SK-N-MC (cell line): ENCODE measurements at places on chromosomes 1 and 21.

GRCh38 chr1:85681087-85681486 is 27.1 kb downstream of the ZNHIT6 start:
- DNase-seq: no peak

GRCh38 chr1:51344602-51345299 is 14.4 kb upstream of the TTC39A start:
- DNase-seq: no peak

GRCh38 chr1:37430103-37430985 is 44.0 kb upstream of the ZC3H12A start:
- no peak for DNase-seq

GRCh38 chr1:23591460-23592208 is 32.3 kb upstream of the ID3 start:
- no peak for DNase-seq

GRCh38 chr21:16198546-16198945 is 468.8 kb downstream of the USP25 start:
- no peak for DNase-seq

DNA sequence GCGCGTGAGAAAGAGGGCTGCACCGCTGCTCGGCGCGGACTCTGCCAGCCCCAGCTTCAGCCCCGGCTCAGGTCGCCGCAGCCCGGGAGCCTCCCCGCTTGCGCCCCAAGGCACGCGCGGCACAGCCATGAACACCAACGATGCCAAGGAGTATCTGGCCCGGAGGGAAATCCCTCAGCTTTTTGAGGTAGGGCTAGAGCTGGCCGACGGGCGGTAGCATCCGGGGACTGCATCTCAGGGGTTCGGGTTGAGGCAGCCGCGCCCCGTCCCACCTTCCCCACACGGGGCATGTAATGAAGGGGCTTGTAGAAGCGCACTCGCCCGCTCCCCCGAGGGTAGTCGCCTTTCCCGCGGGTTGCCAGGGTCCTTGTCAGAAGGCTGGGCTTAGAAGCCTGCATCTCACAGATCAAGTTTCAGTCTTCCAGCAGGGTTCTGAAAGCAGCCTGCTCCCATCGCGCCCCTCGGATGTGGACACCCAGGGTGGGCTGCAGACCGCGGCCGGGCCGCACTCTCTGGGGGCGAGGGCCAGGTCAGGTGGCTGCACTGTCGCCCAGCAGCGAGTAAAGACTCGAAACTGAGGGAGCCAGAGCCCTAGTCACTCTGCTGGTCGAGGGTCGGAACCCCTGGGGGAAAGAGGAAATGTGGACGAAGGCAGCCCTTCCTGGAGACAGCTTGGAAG is 507 bp downstream of the AK5 start:
- no peak for DNase-seq

- no peak for DNase-seq
These were observed 394.8 kb downstream of the PBX1 start for GRCh38 chr1:164953815-164954214.

DNA sequence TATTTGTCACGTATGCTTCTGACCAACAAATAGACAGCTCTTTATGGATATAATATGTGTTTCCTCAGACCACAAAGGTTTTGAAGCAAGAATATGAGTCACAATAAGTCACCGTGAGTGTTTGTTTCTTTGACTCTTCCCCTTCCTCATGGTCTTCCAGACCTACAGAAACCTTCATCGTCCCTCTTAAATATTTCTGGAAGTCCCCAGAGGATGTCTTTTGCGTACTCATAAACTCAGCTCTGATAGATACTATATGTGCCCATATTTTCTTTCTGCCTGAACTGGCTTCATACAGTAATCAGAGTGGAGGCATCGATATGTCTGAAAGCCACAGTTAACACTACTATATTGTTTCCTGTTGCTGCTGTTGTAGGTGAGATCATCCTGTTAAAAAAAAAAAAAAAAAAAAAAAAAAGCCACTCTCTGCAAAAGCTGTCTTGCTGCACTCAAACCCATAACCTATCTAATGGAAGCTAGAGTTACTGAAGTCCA is 38.4 kb downstream of the ADAMTS1 start:
- DNase-seq: no peak

DNA sequence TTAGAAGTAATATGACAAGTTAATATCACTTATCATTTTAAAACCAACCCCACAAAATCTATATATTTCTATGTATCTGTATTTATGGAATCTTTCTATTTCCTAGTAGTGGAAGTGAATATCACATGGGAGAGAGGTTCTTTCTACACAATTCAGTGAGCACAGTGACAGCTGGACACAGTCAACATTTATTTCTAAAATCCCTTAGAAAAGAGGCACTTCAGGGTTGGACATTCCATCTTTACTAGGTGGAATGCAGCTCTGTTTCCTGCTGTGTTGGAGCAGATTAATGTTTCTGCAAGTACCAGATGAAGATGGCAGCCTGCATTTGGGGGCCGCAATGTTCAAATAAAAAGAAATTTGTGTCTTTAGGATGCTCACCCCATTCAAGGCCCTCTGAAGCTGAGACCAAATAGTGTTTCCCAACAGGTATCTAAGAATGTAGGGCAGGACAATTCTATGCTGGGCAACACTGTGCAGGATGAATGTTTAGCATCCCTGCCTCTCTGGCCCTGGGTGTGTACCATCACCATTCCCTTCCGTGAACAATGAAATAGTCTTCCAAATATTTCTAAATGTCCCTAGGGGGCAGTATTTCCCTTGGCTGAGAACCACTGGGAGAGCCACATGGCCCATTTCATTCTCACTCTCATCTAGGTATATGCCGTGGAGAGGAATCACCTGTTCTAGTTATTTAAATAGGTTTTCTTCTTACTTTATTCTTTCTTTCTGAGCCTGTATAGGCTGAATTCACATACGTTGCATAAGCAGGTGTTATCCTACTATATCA is 394.8 kb downstream of the PRDM2 start:
- no peak for DNase-seq

DNA sequence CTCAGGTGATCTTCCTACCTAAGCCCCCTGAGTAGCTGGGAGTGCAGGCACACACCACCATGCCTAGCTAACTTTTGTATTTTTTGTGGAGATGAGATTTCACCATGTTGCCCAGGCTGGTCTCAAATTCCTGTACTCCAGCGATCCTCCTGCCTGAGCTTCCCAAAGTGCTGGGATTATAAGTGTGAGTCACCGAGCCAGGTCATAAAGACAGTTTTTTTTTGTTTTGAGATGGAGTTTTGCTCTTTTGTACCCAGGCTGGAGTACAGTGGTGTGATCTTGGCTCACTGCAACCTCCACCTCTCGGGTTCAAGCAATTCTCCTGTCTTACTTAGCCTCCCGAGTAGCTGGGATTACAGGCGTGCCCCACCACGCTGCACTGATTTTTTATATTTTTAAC is 42.1 kb downstream of the KIF1B start:
- no peak for DNase-seq

DNA sequence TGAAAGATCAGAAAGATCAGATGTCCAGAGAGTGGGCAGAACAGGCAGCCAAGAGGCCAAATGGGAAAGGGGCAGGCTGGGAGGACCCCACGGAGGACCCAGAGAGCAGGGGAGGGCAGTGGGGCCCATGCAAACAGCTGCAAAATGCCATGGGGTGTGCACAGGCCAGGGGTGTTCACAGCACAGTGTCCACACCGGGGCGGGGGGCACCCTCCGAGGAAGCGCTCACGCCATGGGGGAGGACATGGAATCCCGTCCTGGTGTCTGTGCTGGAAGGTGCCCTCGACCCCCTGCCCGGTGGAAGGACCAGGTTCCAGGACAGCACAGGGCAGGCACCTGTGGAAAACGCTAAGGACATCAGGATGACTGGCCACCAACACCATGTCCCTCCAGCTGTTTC is 1.5 kb downstream of the INTS11 start:
- no peak for DNase-seq

DNA sequence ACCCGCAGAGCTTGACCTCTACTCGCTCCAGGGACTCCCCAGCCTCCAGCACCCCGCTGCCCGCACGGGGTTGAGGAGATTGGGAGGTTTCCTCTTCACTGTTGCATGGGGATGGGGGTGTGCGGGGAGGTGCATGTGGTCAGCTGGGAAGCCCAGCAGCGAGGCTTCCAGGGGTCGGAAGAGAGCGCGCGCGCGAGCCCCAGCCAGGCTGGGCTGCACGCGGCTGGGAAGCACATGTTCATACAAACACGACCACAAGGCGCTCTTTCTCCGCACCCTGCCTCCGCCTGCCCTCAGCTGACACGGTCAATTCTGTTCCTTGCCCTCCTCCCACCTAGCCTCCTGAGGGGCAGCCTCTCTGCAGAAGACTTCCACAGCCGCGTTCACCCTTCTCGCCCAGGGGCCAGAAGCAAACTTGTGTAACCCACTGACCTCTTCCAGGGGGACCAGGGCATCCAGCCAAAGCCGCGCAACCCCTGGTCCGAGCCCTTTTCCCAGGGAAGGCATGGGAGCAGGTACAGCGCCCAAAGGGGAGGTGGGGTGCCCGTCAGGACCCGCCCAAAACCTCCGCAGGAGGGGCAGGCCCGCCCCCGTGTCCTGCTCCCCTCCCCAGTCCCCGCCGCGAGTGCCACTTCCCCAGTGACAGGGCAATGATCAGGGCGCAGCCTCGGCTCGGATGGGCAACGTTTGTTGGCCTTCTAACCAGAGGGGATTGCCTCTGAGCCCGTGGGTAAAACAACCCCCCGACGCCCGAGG is 1.3 kb downstream of the COL24A1 start:
- DNase-seq: no peak

DNA sequence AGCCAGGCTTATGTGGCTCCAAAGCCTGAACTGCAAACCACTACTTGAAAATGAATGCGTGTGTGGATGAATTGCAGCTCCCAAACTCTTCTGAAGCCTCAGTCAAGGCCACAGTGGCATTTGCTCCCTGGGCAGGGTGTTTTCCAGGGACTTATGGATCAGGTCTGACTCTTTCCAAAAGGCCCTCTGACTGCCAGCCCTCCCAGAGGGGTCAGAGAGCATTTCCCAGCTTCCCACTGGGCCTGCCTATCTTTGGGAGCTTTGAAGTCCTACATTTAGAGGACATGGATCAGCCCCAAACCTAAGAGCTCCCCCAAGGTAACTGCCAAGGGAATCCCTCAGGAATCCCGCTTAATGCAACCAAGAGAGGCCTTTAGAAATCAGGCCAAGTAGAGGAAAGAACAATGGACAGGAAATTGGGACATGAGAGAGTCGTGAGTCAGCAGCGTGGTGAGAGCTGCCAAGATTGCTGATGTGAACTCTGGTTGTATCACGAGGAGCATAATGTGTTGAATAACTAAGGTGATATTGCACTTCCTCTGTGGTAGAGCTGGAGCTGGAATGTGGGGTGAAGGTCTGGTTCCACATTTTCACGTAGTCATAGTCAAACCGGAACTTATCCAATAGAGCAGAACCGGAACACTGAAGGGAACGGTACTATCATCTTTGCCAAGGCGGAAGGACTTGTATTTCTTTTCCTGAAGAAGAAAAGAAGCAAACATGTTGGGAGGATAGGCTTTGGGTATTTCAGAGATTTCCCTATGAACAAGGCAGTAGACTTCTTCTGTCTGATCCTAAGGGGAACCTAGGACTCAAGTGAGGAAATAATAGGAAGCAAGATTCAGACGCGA is 99.4 kb upstream of the JUN start:
- DNase-seq: peak; percentile 6

- no peak for DNase-seq
These were observed 35.1 kb upstream of the ADORA3 start for GRCh38 chr1:111538343-111539025.

DNA sequence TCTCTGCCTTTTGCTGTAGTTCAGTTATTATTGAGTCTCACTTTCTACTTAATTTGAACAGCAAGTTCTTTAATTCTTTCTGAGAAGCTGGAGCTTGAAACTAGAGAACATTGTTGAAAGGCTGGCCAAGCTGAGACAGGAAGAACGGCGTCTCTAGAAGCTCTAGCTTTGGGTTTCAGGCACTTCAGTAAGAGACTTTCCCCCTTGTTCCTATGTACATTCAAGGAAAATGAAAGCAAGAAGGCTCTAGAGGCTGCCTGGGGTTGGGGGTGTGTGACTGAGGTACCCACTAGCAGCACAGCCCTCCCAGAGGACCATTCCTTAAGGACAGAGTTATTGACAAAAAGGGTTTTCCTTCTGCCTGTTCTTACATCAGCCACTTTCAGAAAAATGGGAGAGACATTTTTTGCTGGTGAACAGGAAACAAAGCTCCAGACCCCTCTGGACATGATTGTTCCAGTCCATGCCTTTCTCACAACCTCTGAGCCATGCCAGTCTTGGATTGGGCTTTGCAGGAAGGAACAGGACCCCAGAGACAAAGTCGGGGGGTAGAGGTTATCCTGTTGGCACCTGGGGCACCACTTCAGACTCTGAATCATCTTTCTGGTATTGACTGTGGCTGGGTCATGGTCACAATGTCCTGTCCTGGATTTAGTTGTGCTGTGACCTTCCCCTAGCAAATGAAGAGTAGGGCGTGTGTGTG is 63.1 kb downstream of the LAMC2 start:
- DNase-seq: no peak

DNA sequence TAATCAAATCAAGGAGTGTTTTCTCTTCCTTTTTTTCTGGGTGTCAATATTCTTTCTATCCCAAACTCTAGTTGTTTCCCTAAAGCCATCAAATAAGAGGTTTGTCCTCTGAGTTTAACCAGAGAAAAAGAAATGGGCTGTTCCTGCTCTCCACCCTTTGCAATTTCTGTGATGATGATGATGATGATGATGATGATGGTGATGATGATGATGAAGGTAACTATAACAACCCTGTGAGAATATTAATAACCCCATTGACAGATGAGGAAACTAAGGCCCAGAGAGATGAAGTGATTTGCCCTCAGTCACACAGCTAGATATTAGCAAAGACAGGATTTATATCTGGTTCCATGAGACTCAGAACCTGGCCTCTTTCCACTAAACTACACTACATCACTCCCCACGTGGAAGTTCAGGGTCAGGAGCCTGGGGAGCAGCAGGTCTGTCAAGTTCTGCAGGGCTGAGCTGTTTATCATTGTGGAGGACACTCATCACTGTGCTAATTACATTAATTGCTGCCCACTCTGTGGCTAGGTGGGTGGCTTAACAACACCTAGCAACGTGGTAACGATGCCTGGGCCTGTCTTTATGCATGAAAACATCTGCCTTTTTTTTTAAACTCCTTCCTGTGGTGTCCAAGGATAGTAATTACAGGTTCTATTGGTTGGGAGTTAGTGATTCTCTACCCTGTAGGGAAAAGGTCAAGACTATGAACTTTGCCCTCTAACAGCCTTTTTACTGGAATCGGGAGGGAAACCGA is 19.0 kb upstream of the JUN start:
- no peak for DNase-seq

DNA sequence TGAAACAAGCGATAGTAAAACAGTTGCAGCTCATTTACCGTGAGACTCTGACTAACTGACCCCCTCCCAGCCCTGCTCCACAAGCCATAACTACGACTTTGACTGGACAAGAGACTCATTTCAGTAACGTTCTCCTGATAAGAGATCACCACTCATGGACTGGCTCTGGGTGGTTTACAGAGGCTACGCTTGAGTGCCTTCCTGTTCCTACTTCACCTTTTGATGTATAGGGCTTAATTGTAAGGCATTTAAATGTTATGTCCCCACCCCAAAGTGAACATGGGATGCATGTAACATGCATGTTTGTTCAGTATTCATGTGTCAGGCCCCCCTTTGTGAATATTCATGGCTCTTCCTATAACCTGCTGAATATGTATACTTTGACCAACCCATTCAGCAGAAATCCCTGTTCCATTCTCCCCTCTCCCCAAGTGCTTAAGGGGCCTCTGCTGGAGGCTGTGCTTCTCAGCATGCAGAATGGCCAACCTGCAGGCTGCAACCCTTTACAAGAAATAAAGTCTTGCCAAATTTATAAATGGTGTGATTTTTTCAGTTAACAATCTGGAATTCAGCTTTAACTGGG is 50.7 kb upstream of the SPOCD1 start:
- DNase-seq: no peak

- DNase-seq: no peak
These were observed 67.5 kb downstream of the CD2 start for GRCh38 chr1:116821763-116822162.
